ENCODE measurements at places on chromosomes 6 and 20.
A peak's percentile ranks its signal among the peaks of the same experiment; 100 is the strongest.

DNA sequence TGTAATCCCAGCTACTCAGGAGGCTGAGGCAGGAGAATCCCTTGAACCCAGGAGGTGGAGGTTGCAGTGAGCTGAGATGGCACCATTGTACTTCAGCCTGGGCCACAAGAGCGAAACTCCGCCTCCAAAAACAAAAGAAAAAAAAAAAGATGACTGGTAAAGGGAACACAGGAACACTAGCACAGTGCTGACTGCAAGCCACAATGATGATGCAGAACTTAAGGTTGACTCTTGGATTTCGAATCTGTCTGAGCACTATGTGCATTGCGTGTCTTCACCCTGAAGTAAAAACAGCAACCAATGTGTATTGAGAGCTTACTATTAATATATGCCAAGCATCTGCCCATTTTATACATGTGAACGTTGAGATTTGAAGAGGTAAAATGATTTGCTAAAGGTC lies 27.6 kb upstream of the LIN28B start:
- DNase-seq: no peak

DNA sequence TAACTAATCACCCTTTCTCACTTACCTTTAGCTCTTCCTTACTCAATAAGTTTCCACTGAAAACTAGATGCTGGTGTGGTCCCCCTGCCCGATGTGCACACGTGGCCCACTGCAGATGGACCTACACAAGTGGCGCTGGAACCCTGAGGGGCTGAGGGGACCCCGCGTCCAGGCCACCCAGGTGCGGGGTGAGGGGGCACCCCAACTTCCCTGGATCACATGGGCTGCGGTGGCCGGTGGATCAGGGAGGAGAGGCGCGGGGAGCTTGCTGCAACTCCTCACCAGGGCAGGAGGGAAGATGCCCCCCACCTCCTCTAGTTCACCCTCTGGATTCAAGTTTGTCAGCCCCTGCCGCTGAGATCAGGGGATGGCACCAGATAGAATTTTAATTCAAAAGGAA lies 12.5 kb upstream of the HLA-DOA start:
- DNase-seq: no peak

DNA sequence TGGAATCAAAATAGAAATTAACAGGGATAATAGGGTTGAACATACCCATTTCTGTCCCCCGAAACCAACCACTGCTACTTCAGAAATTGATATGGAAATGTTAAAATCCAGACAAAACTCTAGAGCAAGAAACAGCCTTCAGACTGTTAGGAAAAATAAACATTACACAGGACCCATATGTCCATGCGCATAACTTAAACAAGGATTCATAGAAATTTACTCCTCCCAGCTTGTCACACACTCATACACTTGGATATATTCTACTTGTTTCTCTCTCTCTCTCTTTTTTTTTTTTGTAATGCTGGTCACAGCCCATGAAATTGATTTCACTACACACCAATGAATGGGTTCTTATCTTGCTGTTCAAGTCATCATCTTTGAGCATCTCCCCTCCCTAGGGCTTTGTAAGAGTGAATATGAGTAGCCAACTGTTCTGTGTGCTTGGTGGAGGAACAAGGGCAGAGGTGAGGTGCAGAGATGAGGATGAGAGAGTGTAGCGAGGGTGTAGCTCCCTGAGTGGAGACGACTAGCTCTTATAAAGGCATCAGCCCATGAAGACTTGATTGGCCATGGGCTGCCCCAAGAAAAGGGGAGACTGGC lies 61.8 kb upstream of the MLN start:
- DNase-seq: no peak

DNA sequence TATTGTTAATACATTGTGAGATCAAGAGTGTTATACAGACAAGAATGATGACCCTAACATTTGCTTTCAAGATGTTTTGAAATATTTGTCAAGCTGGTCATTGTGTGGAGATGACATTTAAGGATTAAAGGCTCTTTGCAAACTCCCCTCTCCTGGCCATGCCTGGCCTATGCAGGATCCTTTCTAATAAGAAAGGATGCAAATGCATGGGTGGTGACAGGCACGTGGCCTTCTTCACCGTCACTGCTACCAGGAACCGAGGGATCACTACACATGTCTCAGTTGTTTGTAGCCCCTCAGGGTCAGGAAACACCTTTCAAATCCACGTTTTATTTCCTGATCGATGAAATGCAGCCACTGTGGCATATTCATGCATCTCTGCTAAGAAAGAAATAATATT lies 419.7 kb downstream of the PRKN start:
- no peak for DNase-seq

DNA sequence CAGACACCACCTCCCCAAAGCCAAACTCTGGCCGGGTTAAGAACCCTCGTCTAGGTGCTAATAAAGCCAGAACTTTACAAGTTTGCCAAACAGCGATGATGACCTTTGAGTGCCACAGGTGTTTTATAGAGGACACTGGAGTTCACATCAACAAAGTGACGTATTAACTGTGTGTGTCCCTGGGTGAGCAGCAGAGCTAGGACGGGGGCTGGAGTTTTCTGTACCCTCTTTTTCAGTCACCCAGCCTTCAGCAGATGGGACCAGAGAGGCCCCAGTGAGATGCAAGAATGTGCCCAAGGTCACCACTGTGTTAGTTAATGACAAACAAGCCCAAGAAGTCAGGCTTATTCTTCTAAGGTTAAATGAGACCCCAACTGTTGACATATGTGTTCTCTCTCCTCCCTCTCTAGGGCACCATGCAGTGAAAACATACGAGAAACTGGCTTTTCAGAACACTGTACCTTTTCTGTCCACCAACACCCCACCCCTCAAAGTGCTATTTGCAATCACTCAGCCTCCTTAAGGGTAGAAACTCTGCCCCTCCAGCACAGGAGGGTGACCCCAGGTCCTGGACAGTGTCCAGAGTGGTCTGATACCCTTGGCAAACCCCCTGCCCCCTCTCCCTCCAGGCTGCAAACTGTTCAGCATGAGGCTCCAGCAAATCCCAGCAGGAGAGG lies 5.2 kb downstream of the SDC4 start:
- DNase-seq: no peak

DNA sequence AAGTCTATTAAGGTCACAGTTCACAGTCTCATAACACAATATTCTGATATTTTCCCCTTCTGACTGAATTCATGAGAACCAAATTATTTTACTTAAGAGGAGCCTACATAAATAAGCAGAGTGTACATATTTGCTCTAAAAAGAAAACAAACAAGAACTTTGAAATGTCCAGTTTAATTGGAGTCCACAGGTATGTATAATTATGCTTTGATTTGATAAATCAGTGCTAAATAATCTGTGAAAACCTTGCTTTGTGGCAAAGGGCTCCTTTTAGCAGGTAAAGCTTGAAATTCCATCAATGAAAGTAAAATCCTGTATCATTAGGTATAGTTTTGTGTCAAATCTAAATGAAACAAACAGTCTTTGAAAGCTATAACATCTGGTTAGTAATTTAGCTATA lies 69.4 kb downstream of the ADGRB3 start:
- DNase-seq: no peak

DNA sequence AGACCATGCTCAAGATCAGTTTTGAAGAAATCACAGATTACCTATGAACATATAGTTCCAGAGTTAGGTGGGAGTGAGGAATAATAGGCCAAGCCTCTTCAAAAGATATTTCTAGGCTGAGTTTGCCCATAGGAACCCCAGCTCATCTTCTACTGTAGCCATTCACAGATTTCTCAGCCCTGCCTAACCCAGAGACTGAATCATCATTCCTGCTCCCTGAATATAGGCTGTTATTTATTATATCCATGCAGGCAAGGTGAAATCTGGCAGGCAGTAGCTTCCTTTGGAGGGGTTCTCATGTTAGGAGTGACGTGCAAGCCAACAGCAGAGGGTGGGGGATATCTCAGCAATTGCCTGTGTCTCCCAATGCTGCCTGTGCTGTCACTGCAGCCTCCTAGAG lies 25.6 kb upstream of the ADGRF4 start:
- DNase-seq: no peak

GRCh38 chr6:7903673-7904072 lies 6.9 kb downstream of the TXNDC5 start:
- no peak for DNase-seq

GRCh38 chr6:150751296-150751695 lies 114.2 kb upstream of the MTHFD1L start:
- no peak for DNase-seq

GRCh38 chr20:32796981-32797451 lies 22.7 kb upstream of the MAPRE1 start:
- DNase-seq: no peak

- no peak for DNase-seq
These were observed 181.9 kb upstream of the KCNG1 start for GRCh38 chr20:51204794-51205193.

DNA sequence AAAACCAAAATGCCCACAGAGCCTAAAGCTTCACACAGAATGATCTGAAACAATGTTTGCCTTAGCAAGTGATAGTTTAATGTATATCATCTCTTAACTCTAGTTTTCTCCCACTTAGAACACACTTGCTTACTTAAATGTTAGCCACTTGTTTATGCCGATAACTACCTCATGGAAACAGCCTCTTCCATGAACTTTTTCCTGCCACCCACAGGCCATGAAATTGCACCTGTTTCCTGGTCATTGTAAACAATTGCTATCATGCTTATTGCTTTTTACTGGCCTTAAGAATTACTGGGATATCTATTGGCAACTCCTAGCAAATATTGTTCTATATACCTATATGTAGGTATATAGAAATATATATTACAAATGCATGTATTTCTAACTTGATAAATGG lies 231.1 kb downstream of the HDGFL1 start:
- DNase-seq: no peak

GRCh38 chr6:107550241-107550840 lies 60.4 kb downstream of the SOBP start:
- no peak for DNase-seq

DNA sequence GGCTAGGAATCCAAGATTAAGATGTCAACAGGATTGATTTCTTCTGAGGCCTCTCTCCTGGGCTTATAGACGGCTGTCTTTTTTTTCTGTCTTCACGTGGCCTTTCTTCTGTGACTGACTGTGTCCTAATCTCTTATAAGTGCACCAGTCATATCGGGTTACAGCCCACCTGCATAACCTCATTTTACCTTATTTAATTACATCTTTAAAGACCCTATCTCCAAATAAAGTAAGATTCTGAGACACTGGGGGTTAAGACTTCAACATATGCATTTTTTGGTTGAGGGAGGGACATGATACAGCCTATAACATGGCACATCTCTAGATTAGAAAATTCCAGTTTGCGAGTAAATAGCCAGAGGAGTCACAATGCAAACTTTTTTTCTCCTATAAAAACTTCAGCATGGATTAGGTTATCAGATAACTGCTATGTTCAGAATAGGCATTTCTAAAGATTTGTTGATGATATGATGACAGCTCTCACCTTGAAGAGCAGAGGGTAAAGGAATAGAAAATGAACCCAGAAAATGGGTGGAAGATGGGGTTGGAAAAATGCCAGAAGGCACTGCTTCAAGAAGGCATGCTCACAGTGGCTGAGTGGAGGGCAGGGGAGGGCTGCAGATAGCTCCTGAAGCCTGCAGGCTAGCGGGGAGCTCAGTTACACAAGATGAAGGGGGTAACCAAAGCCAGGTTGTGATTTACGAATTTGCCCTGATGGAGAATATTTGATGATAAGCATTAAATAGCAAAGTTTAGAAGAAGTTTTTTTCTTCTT lies 8.7 kb upstream of the PDE7B start:
- no peak for DNase-seq

DNA sequence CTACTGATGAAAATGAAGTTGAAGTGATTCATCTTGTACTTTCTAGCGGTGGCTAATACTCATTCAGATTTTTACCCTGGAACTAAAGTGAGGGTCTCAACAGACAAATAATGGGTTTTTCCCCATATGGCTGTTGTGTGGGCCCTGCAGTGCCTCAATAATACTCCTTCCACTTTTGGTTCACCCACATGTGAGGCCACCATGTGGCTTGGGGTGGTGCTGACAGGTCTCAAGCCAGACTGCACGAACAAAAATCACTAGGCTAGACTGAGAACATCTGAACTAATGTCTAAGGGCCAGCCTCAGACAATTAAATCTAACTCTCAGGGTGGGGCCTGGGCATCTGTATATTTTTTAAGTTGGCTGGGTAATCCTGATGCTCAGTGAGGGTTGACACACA lies 7.9 kb upstream of the COL12A1 start:
- no peak for DNase-seq

DNA sequence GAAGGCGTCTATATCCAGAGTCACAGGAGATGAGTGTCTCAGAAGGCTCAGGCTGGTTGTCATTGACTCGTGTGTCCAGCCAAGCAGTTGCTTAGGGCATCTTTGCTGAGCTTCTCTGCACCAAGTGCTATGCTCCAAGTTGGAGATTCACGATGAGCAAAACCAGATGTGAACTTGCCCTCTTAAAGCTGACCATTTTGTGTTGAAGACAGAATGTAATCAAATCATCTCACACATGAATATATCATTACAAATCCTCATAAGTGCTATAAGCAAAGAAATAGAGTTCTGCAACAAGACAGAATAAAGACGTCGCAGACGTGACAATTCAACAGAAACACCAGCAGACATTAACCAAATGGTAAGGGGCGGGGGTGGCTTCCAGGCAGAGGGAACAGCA lies 103.9 kb downstream of the ALDH8A1 start:
- no peak for DNase-seq

GRCh38 chr6:53041356-53041755 lies 23.8 kb upstream of the FBXO9 start:
- no peak for DNase-seq

GRCh38 chr20:25148181-25148981 lies 47.1 kb upstream of the ENTPD6 start:
- DNase-seq: peak; percentile 73

- no peak for DNase-seq
These were observed 130.8 kb downstream of the SAMD5 start for GRCh38 chr6:147639279-147639678.

DNA sequence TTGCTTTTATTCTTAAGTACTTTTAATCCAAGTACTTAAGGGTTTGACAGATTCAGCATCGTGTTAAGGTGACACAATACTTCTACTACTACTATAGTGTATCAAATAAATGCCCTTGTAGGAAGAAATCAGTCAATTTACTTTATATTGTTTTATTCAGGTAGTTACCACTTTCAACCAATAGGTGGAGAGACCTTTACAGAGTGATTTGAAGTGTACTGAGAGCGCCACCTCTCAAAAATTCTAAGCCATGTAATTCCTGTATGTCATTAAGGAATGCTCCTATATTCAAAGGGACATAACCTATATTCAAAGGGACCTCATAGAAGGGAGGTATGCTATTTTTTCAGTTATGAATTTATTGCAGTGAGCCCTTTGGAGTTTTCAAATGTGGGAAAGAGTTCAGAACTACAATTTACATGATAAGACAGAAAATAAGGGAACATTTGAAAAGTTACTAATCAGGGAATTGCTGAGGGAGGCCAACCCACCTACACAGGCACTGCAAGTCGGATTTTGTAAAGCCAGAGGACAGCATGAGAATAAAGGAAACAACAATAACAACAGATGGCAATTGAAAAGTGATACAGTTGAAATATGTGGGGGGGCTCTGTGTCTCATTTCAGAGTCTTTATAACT lies 955.6 kb downstream of the TBC1D32 start:
- no peak for DNase-seq

Data from activated CD8-positive, alpha-beta memory T cell treated with anti-CD3 and anti-CD28 coated beads, Interleukin-2, amount 50 U/mL, for 4 hours (primary cell).